Hematopoietic multipotent progenitor cell treated with erythropoietin and hydrocortisone succinate and interleukin-3 and kit ligand, for 8 days (in vitro differentiated cells): ENCODE measurements at places on chromosomes 1 and 21.
A peak's percentile ranks its signal among the peaks of the same experiment; 100 is the strongest.

- peak; percentile 87 for DNase-seq
Measured at GRCh38 chr1:155063550-155064110, at the start of gene EFNA4. Gene EFNA4, plus strand, starts transcription at chr1:155063740. Its CDS starts 84 bp downstream, at chr1:155063824.

- DNase-seq: no peak
Measured at GRCh38 chr21:32599526-32599925, 12.7 kb downstream of the CFAP298 start.

DNA sequence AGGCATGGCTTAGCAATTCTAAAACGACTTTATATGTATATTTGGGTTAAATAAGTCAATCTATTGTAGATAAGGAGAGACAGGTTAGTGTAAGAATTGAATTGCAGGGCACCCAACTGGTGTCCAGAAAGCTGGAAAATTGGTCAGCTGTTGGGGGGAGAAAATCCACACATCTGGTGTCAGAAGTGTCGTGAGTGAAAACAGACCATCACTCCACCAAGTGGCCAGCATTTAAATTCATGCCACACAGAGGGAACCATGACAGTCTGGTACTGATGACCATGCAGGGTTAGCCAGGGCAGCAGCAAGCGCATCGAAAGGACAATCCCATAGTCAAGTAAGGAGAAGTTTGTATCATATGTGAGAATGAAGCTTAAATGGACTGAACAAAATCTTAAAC, 11.7 kb downstream of the LAX1 start:
- DNase-seq: peak; percentile 21

GRCh38 chr1:40386359-40386723, 12.8 kb downstream of the SMAP2 start:
- DNase-seq: peak; percentile 33

DNA sequence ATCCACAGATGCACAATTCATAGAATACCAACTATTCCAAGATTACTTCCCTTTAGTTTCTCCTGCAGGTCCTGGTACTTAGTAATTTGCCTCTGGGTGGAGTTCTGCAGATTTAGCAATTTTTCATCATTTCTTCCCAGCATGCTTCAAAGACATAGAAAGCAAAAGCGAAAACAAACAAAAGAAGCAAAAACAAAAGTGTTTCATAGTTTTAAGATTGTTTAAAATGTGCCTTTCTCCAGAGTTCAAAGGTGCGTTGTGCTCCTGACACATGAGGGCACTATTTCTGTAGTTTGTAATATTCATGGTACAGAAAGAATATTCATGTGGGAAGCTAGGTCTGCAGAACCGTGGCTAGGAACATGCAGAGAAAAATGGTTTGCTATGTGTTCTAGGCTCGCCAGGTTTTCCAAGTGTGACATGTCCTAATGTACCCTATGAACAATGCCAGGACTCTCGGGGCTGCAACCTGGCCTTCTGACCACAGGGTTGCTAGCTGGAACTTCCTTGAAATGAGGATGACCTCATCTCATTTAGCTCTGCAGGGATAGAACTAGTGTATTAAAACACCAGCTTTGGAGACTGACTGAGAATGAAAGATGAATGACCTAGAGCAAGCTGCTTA, 30.0 kb upstream of the RCSD1 start:
- peak; percentile 71 for DNase-seq

DNA sequence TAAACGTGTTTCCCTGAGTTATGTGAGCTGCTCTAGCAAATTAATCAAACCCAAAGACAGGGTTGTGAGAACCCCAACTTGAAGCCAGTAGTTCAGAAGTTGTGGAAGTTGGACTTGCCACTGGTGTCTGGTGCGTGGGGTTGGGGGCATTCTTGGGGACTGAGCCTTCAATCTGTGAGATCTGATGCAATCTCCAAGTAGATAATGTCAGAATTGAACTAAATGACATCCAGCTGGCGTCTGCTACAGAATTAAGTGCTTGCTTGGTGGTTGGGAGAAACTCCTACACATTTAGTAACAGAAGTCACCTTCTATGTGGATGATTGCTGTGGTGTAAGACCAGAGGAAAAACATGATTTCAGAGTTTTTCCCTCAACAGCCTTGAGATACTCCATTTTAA, 207.4 kb downstream of the FGGY start:
- DNase-seq: no peak

DNA sequence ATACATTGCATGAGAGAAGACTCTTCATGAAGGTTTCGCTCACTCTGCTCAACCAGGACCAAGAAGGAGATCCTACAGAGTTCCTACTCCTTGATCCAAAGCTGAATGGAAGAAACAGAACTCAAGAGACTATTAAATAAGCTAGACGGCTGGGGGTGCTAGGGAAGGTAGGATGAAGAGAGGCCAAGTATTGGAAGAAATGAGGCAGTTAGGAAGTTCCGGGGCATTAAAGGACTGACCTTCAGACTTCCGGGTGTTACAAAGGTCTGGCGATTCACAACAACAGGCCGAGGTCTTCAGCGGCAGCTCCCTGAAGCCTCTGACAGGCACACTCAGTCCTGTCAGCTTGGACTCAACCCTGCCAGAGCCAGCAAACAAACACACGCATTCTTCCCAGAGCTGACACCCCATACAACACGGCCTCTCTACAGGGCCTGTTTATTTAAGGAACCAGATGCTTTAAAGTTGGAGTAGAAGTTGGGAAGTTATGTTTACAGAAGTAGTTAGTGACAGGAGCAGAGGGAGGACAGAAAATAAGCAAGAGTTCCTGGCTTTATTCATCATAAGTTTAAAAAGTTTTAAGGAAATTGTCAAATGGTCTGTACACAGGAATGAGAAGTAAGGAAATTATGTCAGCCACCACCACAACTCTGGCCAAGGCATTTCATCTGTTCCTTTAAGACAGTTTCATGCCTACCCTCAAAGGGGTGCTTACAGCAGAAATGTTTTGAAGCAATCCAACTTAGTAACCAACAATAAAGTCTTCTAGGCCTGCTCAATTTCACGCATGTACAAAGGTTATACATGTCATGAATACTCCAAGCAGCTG, 4.7 kb downstream of the SORT1 start:
- no peak for DNase-seq

DNA sequence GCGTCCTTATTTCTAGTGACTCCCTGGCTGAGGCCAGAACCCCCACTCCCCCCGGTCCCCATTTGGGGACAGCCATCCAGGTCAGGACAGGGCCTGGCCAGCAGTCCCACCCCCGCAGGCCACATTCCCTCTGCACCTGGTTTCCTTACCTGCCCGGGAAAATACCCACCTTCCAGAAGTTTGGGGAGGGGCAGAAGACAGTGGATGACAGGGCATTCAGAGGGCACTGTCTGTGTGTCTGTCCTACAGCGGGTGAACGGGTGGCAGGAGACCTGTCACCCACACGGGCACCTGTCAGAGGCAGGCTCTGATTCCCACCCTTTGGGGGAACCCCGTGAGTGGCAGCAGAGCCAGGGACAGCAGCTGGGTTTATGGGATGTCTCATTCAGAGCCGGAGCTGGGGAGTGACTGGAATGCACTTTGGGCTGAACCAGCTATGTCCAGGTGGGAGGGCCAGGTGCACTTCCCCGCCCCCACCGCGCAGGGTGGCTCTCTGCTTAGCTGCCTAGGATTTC, 2.0 kb downstream of the ARHGEF16 start:
- no peak for DNase-seq

GRCh38 chr1:53826367-53826766, 11.7 kb downstream of the NDC1 start:
- DNase-seq: no peak

DNA sequence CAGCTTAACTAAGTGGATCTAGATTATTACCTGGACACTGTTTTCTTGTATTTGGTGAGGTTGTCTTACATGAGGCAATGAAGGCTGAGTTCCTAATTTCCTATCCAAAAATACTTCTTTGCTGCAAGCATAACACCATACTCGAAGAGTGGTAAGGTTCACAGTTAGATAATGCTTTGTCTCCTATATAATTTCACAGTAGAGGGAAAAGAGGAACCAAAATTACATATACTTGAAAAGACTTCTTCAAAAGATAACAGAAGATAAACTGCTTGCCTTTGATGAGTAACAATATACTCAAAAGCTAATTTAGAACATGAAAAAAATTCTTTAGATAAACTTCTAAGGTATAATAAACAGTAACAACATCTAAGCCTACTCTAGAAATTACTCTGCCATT, 20.4 kb downstream of the USP33 start:
- peak; percentile 50 for DNase-seq

DNA sequence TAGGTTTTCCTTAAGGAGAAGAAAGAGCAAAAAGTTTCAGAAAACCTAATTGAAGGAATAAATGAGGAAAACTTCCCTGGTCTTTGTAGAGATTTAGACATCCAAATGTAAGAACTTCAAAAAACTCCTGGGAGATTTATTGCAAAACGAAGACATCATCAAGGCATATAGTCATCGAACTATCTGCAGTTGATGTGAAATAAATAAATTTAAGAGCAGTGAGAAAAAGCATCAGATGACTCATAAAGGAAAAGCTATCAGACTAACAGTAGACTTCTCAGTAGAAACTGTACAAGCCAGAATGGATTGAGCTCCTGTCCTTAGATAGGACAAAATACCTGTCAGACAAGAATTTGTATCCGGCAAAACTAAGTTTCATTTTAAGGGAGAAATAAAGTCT, 569.4 kb upstream of the ADAMTS5 start:
- no peak for DNase-seq

- DNase-seq: no peak
Measured at GRCh38 chr1:117695796-117696490, 90.1 kb downstream of the TENT5C start.

GRCh38 chr1:17606826-17607440, 67.4 kb downstream of the ARHGEF10L start:
- peak; percentile 61 for DNase-seq

- no peak for DNase-seq
Measured at GRCh38 chr1:159296706-159297375, 5.3 kb upstream of the FCER1A start.

DNA sequence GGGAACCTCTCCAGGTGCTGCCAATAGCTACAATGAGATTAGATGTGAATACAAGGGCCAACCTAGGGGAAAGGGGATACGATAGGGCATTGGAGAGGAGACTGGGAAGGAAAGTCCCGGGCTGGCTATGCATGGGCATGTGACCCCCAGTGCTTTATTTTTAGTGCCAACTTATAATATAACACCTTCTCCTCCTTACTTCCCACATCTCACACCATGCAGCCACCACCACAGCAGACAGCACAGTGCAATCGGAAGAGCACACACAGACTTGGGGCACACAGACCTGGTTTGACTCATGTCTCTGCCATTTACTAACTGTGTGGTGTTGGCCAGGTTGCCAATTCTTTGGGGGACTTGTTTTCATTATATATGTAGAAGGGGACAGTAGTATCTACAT, 85.4 kb downstream of the TOMM20 start:
- DNase-seq: no peak

GRCh38 chr1:165075725-165076370, 280.7 kb downstream of the LMX1A start:
- peak; percentile 30 for DNase-seq

- DNase-seq: no peak
Measured at GRCh38 chr1:117596023-117596720, 9.7 kb upstream of the TENT5C start.

DNA sequence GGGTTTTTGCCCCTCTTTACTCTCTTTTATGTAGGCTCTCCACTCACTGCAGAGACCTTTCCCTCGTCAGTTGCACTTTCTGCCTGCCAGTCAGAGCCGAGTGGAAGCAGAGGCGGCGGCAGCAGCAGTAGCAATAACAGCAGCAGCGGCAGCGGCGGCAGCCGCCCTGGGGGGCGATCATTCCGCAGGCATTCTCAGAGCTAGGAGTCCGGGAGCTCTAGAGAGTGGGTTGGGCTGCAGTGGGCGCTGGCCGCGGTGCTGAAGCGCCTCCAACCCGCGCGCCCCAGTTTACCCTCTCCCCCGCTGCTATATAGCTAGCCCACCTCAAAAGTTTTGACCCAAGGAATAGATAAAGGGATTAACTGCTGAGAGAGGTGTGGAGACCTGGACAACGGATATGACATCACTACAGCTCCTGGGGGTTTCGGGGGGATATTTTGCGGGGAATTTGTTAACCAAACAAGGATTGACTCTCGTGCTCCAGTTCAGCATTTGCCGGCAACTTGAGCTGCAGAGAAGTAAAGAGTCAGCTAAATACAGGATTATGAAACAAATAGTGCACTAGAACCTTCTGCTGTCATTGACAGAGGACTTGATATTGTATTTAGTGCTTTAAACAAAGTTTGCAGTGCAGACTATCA, at the start of gene OLFM3:
TSS of gene OLFM3 (minus strand) at position 102 of the 641 bp plus-strand sequence.
- DNase-seq: peak; percentile 2

GRCh38 chr1:81850495-81850894, 49.8 kb downstream of the ADGRL2 start:
- no peak for DNase-seq

GRCh38 chr1:245687152-245687635, 532.4 kb downstream of the KIF26B start:
- no peak for DNase-seq

DNA sequence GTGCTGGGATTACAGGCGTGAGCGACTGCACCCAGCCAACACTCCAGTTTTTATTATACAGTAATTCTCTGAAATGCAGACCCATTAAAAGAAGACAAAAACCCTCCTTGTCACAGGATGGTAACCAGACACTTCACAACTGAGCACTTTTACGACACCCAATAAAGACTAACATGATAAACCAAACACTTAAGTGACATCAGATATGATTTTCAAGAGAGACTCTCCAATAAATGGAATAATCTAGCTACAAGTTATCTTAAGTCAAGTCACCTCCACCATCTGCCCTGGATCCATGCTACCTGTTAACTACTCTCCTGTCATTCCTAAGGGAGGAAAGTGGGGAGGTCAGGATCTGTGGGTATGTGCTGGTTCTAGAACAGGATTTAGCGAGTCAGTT, 5.6 kb downstream of the GNG12 start:
- no peak for DNase-seq

DNA sequence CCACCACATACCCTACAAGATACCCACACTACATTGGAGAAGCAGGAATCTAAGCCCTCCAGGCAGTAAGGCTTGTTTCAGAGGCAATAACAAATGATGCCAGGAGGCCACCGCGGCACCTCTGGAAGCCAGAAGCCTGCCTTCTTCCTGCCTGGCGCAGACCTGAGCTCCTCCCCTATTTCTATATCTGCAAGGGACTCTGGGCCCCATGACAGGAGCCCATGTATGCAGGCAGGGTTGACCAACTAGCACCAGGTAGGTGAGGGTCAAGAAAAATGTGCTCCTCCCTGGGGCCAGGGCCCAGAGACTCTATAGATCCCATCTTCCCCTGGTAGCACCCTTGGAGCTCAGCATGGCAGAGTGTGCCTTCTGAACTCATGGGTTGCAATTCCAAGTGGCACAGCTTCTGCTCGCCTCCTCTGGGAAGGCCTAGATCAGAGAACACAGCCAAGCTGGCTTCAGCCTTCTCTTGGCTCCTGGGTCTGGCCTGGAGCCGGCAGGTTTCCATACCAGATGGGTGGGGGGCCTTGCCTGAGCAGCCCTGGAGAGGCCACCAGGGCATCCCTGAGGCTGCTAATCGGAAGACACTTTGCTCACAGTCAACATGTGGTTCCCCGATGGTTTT, 85.1 kb downstream of the STUM start:
- no peak for DNase-seq

- DNase-seq: peak; percentile 26
Measured at GRCh38 chr1:84619383-84620102, 45.3 kb upstream of the CTBS start.

- peak; percentile 71 for DNase-seq
Measured at GRCh38 chr1:116168277-116169032, 57.3 kb downstream of the MAB21L3 start.

GRCh38 chr1:32247452-32247851, 430 bp downstream of the FAM167B start:
- no peak for DNase-seq
